ENCODE measurements at places on chromosomes 16 and 17.

DNA sequence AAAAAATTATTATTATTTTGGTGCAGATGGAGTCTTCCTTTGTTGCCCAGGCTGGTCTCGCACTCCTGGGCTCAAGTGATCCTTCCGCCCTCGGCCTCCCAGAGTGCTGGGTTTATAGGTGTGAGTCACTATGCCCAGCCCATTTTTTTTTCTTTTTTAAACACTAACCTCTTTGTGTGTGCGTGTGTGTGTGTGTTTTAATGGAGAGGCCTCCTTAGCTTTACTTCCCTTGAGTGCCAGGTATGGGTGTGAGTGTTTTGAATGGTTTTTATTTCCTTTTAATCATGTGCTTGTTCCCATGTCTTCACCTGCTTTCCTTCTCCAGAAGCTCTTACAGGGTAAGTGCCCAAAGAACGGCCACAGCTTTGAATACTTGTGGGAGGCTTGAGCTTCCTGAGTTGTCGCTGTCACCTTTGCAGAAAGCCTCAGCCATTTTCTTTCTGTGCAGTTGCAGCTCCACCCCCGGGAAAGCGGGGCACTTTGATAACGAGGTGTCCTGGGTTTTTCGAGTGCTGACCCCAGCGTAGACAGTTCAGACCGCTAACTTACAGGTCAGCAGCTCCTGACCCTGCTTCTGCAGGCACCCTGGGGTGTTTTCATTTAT is 22.6 kb downstream of the AKAP1 start:
- peaks cover 52% of the 10 kb centered on the region for H3K4me1 ChIP-seq
- peak overlapping the region; percentile 91 for H3K27ac ChIP-seq
- H3K4me3 ChIP-seq: peak overlapping the region; percentile 8
- no peak for DNase-seq

DNA sequence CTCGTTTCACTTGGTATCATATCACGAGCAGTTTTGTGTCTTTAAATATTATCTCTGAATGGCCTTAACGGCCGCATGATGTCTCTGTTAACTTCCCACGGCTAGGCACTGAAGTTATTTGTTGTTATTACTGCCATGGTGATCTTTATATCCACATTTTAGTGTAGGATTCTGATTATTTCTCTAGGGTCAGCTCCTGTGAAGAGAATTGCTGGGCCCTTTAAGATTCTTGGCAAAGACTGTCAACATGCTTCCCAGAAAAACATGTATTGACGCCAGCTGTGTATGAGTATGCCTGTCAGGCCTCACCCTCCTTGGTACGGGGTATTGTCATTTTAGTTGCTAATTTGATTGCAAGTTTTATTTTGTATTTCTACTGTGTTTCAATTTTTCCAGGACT is 263.5 kb downstream of the SNX29 start:
- H3K27ac ChIP-seq: no peak overlapping the region
- no peaks in the 10 kb centered on the region for H3K36me3 ChIP-seq
- peaks cover 5% of the 10 kb centered on the region for H3K4me1 ChIP-seq
- DNase-seq: no peak

- no peak for DNase-seq
- no peaks in the 10 kb centered on the region for H3K27me3 ChIP-seq
- no peak overlapping the region for H3K4me3 ChIP-seq
- H3K4me1 ChIP-seq: peaks cover 2% of the 10 kb centered on the region
These were observed 28.2 kb upstream of the RBBP6 start for GRCh38 chr16:24511174-24511573.

- H3K4me3 ChIP-seq: no peak overlapping the region
- peaks cover 6% of the 10 kb centered on the region for H3K4me1 ChIP-seq
- DNase-seq: no peak
- peaks cover 29% of the 10 kb centered on the region for H3K27me3 ChIP-seq
- H3K27ac ChIP-seq: no peak overlapping the region
These were observed 2.8 kb downstream of the WNT3 start for GRCh38 chr17:46815474-46816353.

GRCh38 chr16:61128545-61129323 is 907.5 kb downstream of the CDH8 start:
- DNase-seq: no peak
- H3K4me3 ChIP-seq: no peak overlapping the region
- no peaks in the 10 kb centered on the region for H3K36me3 ChIP-seq
- no peak overlapping the region for H3K27ac ChIP-seq
- no peaks in the 10 kb centered on the region for H3K4me1 ChIP-seq

DNA sequence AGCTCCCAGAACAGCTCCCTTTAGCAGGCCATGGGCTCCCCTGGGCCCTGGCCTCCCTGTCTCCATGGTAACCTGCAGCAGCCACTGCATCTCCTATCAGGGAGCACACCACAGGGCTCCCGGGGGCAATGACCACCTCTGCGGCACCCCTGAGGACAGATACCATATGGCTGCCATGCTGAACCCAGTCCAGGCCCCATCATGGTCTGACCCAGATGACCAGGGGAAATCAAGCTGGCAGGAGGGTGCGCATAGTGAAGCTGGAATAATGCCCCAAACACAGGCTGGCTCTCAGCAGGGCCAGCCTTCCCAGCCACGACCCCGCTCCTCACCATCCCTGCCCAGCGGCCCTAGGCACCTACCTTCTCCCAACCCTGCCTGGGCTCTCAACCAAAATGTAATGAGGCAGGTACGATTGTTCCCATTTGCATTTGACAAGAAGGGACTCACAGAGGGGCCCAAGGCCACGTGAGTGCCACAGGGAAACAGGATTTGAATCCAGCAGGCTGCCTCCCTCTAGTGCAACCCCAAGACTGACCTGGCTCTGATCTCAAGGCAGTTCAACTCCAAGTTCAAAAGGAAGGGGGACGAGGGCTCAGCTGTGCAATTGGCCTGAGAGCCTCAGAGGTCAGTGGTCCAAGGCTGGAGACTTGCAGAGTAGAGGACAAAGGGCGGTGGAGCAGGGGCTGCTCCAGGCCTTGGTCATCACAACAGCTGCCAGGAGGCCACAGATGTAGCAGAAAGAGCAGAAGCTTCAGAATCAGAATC is 2.4 kb downstream of the RUNDC3A start:
- H3K27ac ChIP-seq: no peak overlapping the region
- H3K4me1 ChIP-seq: peaks cover 21% of the 10 kb centered on the region

- no peaks in the 10 kb centered on the region for H3K27me3 ChIP-seq
- no peaks in the 10 kb centered on the region for H3K4me1 ChIP-seq
- no peak overlapping the region for H3K4me3 ChIP-seq
- no peak overlapping the region for H3K27ac ChIP-seq
These were observed 48.5 kb downstream of the B9D1 start for GRCh38 chr17:19313746-19314651.

GRCh38 chr16:4537376-4538343 is 913 bp downstream of the CDIP1 start:
- no peaks in the 10 kb centered on the region for H3K27me3 ChIP-seq
- DNase-seq: no peak
- peaks cover 16% of the 10 kb centered on the region for H3K4me1 ChIP-seq
- H3K36me3 ChIP-seq: no peaks in the 10 kb centered on the region

GRCh38 chr17:16511593-16511992 is 19.6 kb upstream of the LRRC75A start:
- H3K36me3 ChIP-seq: no peaks in the 10 kb centered on the region
- no peak overlapping the region for H3K4me3 ChIP-seq
- no peak overlapping the region for H3K27ac ChIP-seq
- H3K27me3 ChIP-seq: no peaks in the 10 kb centered on the region
- H3K4me1 ChIP-seq: no peaks in the 10 kb centered on the region

DNA sequence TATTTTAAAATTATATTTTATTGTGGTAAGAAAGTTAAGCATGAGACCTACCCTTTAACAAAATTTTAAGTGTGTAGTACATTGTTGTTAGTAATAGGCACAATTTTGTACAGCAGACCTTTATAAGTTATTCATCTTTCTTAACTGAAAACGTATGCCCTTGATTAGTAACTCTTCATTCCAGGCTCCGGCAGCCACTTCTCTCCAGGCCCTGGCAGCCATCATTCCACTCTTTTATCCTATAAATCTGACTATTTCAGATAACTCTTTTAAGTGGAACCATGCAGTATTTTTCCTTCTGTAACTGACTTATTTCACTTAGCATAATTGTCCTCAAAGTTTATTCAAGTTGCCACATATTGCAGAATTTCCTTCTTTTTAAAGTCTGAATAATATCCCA is 348.2 kb downstream of the CDH11 start:
- no peak overlapping the region for H3K4me3 ChIP-seq
- H3K27ac ChIP-seq: no peak overlapping the region
- no peaks in the 10 kb centered on the region for H3K27me3 ChIP-seq

- no peak overlapping the region for H3K4me3 ChIP-seq
- no peaks in the 10 kb centered on the region for H3K4me1 ChIP-seq
- H3K27me3 ChIP-seq: no peaks in the 10 kb centered on the region
- H3K27ac ChIP-seq: no peak overlapping the region
- DNase-seq: no peak
These were observed 11.0 kb downstream of the KRT32 start for GRCh38 chr17:41456204-41456603.

GRCh38 chr16:2835638-2836493 is 5.8 kb downstream of the ZG16B start:
- no peaks in the 10 kb centered on the region for H3K4me1 ChIP-seq
- no peaks in the 10 kb centered on the region for H3K27me3 ChIP-seq
- no peak overlapping the region for H3K27ac ChIP-seq
- no peak for DNase-seq
- no peak overlapping the region for H3K4me3 ChIP-seq
- H3K36me3 ChIP-seq: no peaks in the 10 kb centered on the region

GRCh38 chr16:88713568-88714419 is 7.5 kb downstream of the CTU2 start:
- H3K27ac ChIP-seq: no peak overlapping the region
- H3K4me3 ChIP-seq: no peak overlapping the region
- H3K4me1 ChIP-seq: no peaks in the 10 kb centered on the region
- no peaks in the 10 kb centered on the region for H3K27me3 ChIP-seq
- H3K36me3 ChIP-seq: peaks cover 54% of the 10 kb centered on the region

DNA sequence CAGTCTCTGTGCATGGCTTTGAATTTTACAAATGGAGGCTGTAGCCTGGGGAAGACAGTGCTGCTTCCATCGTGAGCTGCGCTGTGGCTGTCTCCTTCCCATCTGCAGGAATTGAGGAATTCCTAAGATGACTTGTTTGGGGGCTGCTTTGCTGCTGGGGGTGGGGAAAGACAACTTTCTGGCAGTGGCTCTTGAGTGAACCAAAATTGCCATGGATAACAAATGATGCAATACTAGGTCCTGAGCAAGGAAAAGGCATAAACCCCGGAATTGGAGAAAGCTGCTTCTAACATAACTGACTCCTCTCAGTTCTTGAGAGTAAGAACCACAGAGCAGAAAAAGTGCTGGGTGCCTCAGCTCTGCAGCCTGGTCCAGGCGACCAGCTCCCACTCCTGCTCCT is 245.0 kb upstream of the RPL38 start:
- no peak overlapping the region for H3K4me3 ChIP-seq
- no peak for DNase-seq
- H3K4me1 ChIP-seq: no peaks in the 10 kb centered on the region
- H3K36me3 ChIP-seq: no peaks in the 10 kb centered on the region
- no peak overlapping the region for H3K27ac ChIP-seq
- no peaks in the 10 kb centered on the region for H3K27me3 ChIP-seq

DNA sequence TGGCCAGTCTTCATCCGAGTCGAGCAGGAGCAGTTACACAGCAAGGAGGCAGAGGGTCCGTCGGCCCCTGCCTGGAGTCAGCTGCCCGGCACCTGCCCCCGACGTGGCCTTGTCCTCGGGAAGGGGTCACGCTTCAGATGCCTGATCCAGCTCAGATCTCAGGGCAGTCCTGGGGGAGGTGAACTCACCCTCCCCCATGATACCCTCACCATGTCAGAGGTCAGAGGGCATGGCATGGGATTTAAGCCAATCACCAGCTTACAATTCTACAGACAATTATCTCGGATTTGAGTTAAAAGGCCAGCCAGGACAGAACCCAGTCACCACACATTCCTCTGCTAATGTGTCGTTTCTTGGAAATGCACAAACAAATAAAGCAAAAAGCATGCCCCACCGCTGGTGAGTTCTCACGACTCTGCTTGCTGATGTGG is 211.3 kb downstream of the FOXL1 start:
- DNase-seq: no peak
- H3K4me1 ChIP-seq: no peaks in the 10 kb centered on the region
- H3K36me3 ChIP-seq: no peaks in the 10 kb centered on the region

GRCh38 chr16:48383009-48383876 is 2.0 kb downstream of the SIAH1 start:
- peak overlapping the region; percentile 100 for H3K27ac ChIP-seq
- H3K27me3 ChIP-seq: no peaks in the 10 kb centered on the region
- peaks cover 12% of the 10 kb centered on the region for H3K4me1 ChIP-seq

- peaks cover 41% of the 10 kb centered on the region for H3K4me1 ChIP-seq
- H3K27ac ChIP-seq: peak overlapping the region; percentile 73
- no peak for DNase-seq
- H3K36me3 ChIP-seq: peaks cover 5% of the 10 kb centered on the region
- H3K27me3 ChIP-seq: no peaks in the 10 kb centered on the region
- peak overlapping the region; percentile 51 for H3K4me3 ChIP-seq
These were observed 34.8 kb downstream of the TIMM22 start for GRCh38 chr17:1031711-1032110.

- DNase-seq: peak; percentile 85
- H3K36me3 ChIP-seq: peaks cover 3% of the 10 kb centered on the region
- no peak overlapping the region for H3K27ac ChIP-seq
- no peaks in the 10 kb centered on the region for H3K27me3 ChIP-seq
- no peak overlapping the region for H3K4me3 ChIP-seq
These were observed 8.1 kb upstream of the CPNE2 start for GRCh38 chr16:57084257-57084770.

GRCh38 chr17:21215935-21216334 is 2.0 kb upstream of the TMEM11 start:
- H3K4me3 ChIP-seq: no peak overlapping the region
- H3K36me3 ChIP-seq: no peaks in the 10 kb centered on the region
- no peak for DNase-seq
- H3K4me1 ChIP-seq: peaks cover 8% of the 10 kb centered on the region

DNA sequence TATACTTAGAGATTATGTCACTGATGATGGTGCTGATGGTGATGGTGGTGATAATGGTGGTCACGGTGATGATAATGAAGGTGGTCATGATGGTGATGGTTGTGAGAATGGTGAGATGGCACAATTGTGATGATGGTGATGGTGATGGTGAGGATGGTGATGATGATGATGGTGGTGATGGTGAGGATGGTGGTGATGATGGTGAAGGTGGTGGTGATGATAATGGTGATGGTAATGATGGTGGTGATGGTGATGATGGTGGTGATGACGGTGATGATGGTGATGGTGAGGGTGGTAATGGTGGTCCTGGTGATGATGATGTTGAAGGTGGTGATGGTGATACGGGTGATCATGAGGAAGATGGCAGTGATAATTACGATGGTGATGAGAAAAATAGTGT is 5.5 kb upstream of the CDT1 start:
- H3K27ac ChIP-seq: no peak overlapping the region
- H3K4me1 ChIP-seq: peaks cover 2% of the 10 kb centered on the region
- no peaks in the 10 kb centered on the region for H3K27me3 ChIP-seq
- no peak for DNase-seq

GRCh38 chr17:81139428-81139827 is 25.9 kb upstream of the PVALEF start:
- H3K4me1 ChIP-seq: no peaks in the 10 kb centered on the region
- no peak overlapping the region for H3K27ac ChIP-seq
- H3K4me3 ChIP-seq: no peak overlapping the region
